ENCODE measurements at places on chromosomes 7 and 10.

DNA sequence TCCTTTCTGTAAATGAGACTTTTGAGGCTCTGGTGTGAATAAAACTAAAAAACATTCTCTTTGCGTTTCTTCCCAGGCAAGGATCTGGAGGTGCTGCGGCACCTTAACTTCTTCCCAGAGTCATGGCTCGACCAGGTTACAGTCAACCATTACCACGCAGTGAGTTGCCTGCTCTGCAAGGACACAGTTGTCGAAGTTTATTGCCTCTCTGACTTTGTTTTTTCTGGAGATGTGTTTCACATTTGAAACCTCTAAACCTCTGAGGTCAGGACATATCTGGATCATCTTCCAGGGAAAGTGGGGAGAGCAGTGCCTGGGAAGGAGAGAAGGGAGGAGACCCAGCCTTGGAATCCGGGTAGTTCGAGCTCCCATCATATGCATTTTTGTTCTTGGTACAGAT, 43.4 kb upstream of the PLEKHA1 start:
- DNase-seq: no peak

DNA sequence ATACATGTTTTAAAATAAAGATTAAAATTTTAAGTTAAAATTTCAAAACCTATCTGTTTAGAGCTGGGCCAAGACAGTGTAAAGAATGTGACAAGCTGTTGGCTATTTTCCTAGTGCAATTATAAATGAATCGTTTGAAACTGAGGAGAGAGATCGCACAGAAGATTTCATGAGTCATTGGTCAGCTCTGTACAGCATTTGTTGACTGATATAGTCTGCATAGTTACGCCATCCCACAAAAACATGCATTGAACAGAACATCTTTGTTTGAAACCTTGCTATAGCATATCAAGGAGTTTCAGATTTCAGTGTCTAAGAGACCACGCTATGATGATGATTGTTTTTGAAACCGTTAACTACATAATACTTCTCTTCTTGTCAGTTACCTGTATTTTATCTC, 1.3 kb upstream of the C10orf67 start:
- no peak for DNase-seq

- DNase-seq: no peak
These were observed 61.9 kb downstream of the BTRC start for GRCh38 chr10:101415884-101416283.

- no peak for DNase-seq
These were observed 250.7 kb upstream of the MYO3A start for GRCh38 chr10:25683344-25683743.

GRCh38 chr7:154967401-154967955, 35.4 kb downstream of the PAXIP1 start:
- no peak for DNase-seq

GRCh38 chr7:6221340-6222319, 50.8 kb downstream of the CYTH3 start:
- DNase-seq: peak; percentile 45

DNA sequence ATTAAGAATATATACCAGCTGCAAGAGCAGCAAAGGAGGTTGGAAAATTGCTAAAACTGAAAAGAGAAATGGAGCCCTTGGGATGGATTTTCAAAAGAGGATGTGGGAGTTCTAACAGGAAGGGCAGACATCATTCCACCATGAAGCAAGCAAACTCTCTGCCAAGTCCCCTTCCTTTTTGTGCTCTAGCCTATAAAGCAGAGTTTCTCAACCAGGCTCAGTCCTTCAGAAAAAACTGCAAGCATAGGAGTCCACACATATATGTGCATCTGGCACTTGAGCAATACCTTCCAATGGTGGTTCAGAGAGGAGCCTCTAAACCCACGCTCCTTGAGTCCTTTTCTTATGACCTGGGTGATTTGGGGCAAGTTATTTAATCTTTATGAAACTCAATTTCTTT, 98.6 kb upstream of the MKX start:
- DNase-seq: no peak

- no peak for DNase-seq
These were observed 503.8 kb downstream of the INHBA start for GRCh38 chr7:41199136-41199535.

DNA sequence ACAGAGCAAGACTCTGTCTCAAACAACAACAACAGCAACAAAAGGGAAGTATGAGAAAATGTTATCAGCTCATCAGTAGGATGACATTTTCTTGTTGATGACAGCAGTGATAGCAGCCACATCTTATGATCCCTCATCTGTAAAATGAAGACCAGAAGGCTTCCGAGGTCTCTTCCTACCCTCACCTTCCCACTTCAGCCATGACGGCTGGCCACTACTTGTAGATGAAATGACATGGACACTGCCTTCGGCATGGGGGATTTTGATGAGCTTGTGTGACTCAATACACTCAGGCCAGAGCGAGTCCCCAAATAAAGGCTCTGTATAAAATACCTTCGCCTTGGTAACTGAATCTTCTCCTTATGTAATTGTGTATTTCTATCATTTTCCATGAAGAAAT, 6.7 kb downstream of the ECHDC3 start:
- DNase-seq: no peak

- no peak for DNase-seq
These were observed 42.2 kb downstream of the ZWINT start for GRCh38 chr10:56318816-56319215.

- peak; percentile 46 for DNase-seq
These were observed 26.6 kb downstream of the TBXAS1 start for GRCh38 chr7:139855498-139856270.

DNA sequence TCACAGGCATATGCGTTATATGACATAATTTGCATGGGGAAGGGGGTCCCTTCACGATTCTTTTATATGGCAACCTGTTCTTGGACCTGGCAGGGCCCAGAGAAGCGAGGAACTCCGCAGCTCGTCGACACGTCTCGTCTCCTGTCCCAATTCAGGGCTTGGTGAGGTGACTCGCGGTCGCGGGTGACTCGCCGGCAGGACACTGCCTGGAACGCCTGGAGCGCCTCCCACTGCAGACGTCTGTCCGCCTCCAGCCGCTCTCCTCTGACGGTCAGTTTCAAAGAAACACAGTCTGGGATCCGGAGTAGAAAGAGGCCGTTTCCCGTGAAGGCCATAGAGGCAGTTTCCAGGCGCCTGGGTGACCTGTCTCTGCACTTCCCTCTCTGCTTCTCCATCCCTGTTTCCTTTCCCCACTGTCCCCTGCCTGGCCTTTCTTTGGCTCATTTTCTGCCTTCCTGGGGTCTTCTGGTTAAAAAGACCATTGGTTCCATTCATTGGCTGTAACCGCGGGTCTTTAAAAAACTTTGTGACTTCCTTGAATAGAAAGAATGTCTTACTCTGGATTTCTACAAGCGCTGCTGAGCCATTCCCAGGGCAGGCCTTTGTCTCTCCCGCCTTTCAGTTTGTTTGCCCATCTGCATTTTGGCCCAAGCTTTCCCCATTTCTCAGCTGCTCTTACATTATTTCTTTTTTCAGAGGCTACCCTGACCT, 1.2 kb downstream of the UPP1 start:
- DNase-seq: peak; percentile 36

DNA sequence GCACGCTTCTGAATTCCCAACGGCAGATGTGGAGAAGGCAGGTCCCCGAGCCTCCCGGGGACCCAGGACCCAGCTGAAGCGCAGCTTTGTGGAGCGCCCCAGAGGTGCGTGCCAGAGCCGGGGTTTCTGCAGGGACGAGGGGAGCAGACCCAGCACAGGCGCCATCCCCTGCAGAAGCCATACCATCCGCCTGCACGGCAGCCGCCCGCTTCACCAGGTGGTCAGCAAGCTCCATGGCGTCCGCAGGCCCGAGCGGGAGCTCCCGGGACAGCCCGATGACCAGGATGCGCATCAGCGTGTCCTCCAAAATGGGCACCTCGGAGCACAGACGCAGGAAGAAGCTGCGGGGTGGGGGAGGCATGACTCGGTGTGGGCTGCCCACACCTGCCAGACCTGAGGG, 10.6 kb downstream of the INTS1 start:
- no peak for DNase-seq

DNA sequence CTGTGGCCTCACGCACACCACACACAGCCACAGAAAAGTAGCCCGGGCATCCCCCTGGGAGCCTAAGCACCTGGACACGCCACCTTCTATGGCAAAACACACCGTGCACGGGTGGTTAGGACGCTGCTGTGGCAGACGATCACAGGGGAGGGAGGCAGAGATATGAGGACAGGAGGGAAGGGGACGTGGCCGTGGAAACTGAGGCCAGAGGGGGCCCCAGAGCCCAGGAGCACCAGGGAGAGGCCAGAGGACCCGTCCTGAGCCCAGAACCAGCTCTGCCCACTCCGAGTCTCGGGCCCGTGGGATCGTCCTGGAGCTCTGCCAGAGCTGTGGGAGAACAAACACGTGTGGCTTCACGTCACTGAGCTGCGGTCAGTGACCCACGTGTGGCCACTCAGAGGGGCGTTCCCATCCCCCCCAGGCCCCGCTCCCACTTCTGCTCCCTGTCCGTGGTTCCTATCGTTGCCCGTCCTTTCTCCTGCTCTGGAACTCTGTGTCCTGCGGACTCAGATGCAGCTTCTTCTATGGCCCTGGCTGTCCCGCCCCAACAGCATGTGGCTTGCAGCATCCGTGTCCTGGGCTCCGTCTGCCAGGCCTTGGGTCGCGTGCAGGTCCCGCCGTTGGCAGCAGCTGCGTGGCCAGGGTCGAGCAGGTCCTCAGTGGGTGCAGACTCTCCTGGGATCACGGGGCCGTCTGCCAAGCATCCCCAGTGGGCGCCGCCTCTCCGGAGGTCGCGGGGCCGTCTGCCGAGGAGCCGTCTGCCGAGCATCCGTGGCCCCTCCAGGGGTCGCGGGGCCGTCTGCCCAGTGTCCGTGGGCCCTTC, 31.0 kb downstream of the GET4 start:
- DNase-seq: no peak

- DNase-seq: no peak
These were observed 26.9 kb downstream of the BAG3 start for GRCh38 chr10:119677904-119678755.

GRCh38 chr10:86803156-86803555, 46.7 kb downstream of the BMPR1A start:
- DNase-seq: no peak

DNA sequence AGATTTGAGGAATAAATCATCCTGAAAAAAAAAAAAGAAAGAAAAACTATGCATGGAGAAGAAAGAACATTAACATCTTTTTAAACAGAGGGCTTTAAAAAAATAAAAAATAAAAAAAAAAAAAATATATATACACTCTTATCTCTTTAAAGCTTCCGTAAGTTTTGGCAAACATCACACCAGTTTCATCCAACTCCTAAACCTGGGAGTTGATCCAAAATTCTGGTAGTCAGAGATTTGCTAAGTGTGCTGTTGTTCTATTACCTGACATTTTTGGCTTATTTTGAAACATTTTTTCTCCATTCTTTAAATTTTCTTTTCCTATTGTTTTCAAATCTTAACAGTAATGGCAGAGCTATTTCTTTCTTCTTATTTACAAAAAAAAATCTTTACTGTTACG, 273.1 kb downstream of the AGMO start:
- no peak for DNase-seq

- no peak for DNase-seq
These were observed 205.4 kb upstream of the ZMIZ1 start for GRCh38 chr10:78863140-78863905.

- DNase-seq: no peak
These were observed 50.1 kb downstream of the COL1A2 start for GRCh38 chr7:94444813-94445212.

DNA sequence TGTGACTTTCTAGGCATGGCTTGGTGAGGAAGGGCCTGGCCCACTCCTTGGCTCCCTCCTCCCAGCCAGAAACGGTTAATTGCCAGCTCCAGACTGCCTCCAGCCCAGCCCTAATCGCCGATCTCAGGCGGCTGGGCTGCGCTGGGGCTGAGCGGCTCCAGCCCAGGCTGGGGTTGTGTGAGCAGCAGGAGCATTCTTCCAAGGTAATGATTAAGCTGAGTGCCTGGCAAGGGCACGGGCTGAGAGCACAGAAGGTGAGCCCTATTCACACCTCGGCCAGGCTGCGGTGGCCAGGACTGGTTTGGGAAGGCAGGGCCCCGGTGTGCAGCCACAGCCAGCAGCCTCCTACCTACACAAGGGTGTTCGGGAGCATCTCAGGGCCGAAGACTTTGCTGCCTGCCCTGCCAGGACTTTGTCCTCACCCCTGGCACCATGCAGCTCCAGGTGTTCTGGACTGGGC, at the start of gene TMEM72:
TSS of gene TMEM72 (plus strand) at position 257 of the 460 bp plus-strand sequence. CDS start at position 433, 176 bp downstream.
- DNase-seq: no peak

- DNase-seq: no peak
These were observed 45.1 kb upstream of the SMNDC1 start for GRCh38 chr10:110349831-110350230.

DNA sequence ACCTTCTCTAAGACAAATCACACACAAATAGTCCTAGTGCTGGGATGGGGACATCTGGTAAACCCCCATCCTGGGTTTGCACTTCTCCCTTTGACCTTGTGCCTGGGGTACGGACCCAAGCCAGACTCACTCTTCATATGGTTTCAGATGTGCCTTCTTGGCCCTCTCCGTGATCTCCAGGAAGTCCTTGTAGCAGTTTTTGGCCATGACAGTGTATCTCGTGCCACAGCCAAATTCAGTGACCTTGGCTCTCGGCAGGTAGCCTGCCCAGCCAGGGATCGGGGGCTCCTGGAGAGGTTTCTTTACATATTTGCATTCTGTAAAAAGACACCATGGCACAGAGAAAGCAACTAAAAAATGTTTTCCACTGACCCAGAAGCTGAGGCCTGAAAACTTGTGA, 43.9 kb downstream of the PNLIPRP2 start:
- DNase-seq: no peak

GRCh38 chr7:151428378-151429236, 11.3 kb downstream of the CRYGN start:
- no peak for DNase-seq

GRCh38 chr7:73829921-73830680, 695 bp upstream of the CLDN4 start:
- DNase-seq: no peak

- DNase-seq: no peak
These were observed 3.6 kb upstream of the ITGB8 start for GRCh38 chr7:20327055-20327454.

DNA sequence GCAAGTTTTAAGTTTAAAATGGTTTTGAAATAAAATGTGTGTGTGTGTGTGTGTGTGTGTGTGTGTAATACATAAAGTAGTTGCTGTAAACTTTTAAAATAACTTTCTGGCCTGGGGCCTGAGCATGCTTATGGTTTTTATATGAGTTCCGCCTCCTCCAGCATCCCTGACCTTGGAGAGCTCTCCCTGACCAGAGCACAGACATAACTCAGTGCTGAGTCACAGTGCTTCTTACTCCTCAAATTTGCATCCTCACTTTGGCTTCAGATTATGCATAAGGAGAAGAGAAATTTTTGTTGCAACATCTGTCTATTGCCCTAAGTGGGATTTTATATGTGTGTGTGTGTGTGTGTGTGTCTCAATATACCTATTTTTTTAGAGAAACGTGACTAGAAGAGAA, 200.8 kb downstream of the ELMO1 start:
- no peak for DNase-seq

- no peak for DNase-seq
These were observed 407.7 kb downstream of the PARD3 start for GRCh38 chr10:34407324-34407805.

Data from CD4-positive, alpha-beta T cell treated with Interferon gamma for 1 hour (primary cell).